ENCODE measurements at places on chromosomes 1 and 21.

DNA sequence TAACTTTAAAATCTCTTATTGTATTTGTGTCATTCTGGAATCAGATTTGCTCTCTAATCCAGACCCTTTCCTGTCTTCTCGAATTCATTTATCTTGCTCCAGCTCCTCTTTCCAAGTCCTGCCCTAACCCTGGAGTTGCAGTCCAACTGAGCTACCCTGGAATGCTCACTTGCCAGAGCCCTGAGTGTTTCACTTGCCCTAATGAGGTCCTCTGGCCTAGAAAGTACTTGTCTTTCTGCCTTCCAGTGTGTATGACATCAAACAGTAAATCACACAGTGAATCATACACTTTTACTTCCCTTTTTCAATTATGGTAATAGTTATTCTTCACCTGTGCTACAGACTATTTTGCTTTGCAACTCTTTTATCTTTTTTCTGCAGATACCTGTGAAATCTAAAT is 96.9 kb downstream of the NEK7 start:
- DNase-seq = no peak

DNA sequence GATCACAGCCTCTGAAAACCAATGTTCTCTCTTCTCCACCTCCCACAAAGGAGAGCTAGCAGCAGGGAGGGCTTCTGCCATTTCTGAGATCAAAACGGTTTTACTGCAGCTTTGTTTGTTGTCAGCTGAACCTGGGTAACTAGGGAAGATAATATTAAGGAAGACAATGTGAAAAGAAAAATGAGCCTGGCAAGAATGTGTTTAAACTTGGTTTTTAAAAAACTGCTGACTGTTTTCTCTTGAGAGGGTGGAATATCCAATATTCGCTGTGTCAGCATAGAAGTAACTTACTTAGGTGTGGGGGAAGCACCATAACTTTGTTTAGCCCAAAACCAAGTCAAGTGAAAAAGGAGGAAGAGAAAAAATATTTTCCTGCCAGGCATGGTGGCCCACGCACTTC is 35.8 kb upstream of the TDRD10 start:
- DNase-seq = no peak

GRCh38 chr1:204072931-204073836 is at the start of gene SOX13:
TSS of gene SOX13 (plus strand) at chr1:204073115. CDS start at chr1:204112916, 39,801 bp downstream.
- no peak for DNase-seq

DNA sequence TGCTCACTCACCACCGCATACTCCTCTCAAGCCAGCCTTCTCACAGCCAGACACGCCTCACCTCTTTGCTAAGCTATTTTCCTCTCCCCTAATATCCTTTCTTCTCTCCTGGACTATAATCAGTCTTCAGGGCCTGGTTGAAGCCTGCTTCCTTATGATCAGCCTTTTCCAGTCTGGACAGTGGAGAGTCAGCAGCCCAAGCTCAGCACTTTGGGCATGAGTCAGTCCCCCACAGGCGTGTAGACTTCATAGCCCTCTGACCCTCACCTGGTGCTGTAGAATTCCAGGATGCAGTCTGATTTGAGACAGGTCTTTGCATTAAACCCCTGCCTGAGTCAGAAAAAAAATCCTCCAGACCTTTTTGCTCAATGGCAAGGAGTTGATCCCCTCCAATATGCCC is 2.5 kb downstream of the HPCAL4 start:
- no peak for DNase-seq

DNA sequence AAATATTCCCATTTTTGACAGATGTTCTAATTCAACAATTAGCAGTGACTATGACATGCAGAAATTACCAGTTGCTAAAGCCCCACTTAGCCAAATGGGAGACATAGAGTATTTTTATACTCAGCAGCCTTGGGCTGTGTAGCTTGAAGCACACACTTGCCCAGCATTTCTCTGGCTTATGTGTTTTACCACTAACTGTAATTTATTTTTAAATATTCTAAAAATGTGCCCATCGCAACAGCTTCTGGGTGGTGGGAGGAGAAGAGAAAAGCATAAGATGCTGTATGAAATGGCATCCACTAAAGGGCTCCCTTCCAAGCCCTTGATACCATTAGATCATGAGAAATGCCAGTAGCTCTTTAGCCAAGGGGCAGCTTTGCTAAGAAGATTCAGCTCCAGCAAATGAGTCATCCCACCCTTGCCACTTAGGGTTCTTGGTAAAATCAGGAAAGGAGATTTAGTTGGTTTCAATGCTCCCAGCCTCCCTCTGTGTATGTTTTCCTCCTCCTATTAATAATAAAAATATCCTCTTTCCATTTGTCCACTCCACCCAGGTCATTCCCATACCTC is 462.7 kb upstream of the DEPDC1 start:
- no peak for DNase-seq

DNA sequence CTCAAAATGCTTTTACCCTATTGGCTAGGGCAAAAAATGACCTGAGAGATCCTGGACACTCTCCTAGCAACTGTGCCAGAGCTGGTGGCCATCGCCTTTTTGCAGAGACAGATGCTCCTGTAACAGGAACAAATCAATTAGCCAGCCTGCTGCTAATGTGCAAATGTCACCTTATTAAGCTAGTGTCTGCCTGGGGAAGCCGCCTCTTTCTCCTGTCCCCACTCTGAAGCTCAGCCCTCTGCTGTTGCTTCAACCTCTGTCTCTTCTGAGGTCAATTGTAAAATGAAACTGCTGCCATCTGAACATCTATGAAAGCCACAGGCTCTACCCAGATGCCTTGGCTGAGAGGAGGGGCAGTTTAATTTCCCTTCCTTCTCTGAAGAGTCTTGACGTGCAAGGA is 85.5 kb upstream of the CACNA1E start:
- no peak for DNase-seq

- no peak for DNase-seq
These were observed 1.5 kb upstream of the KCNA2 start for GRCh38 chr1:110607536-110608230.

DNA sequence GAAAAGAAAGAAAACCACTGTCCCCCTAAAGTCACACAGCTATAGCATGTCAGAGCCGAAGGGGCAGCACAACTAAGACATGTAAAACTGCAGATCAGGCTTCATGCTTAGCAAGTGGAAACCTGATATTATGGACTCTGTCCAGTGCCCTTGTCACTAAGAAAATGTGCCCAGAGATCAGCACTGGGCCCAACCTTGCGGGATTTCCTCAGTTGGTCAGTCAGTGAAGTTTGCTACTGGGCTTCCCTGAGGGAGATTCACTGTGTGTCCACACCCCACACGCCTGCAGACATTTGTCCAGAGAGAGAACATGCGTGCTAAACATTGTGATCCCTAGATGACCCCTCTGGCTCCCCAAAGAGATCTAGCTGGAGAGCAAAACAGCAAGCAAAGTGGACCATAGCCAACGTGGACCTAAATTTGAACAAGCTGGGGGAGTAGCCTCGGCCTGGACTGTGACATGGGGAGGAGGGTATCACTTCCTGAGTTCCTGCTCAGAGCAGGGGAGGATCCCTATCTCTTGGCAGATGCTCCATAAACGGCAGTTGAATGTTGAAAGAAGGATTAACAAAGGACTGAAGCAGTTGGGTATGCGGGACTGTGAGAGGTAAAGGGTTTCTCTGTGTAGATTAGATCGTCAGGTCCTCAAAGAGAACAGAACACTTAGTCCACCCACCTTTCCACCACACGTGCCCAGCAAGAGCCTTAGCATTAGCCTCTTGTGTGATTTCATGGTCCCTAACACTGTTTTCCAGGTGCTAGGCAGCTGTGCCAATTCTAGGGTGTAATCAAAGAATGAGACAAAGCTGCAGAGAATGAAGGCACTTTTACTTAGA is 53.6 kb downstream of the GLUL start:
- DNase-seq = peak; percentile 41

DNA sequence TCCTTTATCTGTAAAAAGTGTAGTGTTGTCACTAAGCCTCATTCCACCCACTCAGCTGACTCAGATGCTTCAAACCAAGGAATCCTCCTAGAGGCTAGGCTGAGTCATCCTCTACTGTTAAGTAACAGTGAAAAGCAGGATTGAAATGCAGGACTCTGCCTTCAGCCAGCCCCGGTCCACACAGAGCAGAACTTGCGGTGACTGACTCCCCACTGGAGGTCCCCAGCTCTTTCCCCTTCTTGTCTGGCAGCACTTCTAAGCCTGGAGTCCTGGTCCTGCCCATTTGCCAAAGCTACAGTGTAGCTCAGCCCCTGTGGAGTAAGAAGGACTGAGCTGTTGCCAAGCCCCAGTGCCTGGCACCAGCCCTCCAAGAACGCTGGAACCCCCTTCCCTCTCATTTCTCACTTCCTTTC is 1.7 kb downstream of the RAB7B start:
- peak; percentile 67 for DNase-seq

DNA sequence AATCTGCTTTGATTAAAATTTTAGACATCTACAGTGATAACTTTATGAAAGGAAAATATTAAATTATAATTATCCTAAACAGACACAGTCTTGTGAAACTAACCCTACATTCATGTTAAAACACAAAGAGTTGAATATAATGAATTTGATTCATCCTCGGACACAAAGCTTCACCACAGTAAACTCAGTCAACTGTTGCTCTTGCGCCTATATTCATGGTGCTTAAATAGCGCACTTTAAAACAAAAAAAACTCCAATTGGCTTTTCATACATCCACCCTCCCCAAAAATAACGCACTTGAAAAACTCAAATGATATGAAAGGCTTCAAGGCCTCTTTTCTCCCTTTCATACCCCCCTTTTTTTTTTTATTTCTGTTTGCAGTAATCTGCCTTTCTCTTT is 260.3 kb downstream of the FAF1 start:
- no peak for DNase-seq

DNA sequence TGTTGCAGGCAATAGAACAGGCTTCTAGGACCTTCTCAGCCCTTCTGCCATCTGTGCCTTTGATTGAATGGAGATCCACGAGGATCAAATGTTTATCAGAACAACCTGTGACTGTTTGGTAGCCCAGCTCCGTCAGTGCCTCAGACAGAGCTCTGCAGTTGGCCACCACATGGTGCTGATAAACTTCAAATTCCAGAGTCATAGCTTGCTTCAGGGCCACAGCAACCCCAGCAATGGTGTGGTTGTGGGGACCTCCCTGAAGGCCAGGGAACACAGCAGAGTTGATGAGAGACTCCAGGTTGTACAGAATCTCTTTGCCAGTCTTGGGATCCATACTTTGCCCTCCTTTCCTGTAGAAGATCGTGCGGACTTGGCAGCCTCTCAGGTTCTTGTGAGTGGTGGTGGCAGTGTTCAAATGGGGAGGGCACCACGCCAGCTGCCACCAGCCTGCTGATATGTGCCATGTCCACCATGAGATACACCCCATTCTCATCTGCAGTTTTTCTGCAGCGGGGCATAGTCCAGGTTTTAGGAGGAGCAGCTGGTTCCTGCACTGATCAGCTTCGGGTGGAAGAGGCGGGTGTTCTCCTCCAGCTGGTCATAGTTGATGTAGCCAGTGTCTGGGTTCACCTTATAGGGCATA is 82.9 kb upstream of the ARTN start:
- DNase-seq = no peak

DNA sequence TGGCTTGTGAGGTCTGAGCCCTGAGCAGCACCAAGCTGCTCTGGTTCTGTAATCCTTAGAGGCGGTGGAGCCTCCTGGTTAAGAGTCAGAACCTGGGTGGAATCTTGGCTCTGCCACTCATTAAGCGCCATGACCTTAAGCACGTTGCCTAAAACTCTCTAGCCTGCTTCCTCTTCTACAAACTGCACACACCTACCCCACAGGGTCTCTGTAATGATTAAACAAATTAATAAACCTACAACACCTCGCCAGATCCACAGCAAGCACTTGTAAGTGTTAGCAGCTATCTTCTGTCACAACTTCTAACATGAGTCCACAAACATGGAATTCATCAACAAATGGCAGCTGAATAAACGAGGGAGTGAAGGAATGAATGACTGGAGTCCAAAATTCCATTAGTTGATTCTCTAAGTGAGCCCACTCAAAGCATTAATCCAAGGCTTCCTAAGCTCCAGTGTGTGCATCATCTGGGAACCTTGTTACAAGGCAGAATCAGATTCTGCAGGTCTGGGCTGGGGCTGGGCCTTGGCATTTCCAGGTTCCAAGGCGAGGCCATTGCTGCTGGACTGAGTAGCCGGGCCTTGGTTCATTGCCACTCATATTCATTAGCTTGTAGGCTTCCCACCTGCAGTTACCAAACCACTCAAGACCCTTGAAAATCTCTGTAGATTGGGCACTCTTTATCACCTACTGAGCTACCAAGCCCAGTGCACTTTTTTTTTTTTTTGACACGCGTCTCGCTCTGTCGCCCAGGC is 168.6 kb downstream of the HIVEP3 start:
- no peak for DNase-seq

DNA sequence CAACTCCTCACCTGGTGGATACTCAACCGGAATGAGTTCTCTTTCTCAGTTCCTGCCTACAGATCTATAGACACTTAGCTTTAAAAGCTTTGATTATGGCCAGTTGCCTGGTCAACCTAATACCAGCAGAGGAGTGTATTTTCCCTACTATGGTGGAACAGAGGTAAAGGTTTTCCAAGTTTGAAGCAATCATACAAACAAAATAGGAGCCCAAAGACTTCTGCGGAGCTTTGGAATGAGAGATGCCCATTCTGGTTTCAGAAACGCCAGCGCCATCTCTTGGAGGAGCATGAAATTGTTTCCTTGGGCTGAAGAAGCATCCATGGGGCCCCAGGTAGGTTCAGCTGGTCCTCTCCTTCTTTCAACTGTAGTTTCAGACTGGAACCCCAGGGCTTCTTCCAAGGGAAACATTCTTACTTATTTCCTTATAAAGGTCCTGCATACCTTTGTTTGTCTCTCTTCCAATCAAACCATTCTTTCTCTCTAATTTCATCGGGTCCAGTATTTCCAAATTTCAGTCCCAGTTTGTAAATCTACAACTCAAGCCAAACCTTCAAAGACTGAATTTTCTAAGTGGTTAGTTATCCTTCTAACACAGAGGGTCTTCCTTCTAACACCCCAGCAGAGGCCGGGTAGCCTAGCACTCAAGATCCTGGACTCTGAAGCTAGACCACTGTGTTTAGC is 95.9 kb downstream of the KCNJ15 start:
- DNase-seq = peak; percentile 76

DNA sequence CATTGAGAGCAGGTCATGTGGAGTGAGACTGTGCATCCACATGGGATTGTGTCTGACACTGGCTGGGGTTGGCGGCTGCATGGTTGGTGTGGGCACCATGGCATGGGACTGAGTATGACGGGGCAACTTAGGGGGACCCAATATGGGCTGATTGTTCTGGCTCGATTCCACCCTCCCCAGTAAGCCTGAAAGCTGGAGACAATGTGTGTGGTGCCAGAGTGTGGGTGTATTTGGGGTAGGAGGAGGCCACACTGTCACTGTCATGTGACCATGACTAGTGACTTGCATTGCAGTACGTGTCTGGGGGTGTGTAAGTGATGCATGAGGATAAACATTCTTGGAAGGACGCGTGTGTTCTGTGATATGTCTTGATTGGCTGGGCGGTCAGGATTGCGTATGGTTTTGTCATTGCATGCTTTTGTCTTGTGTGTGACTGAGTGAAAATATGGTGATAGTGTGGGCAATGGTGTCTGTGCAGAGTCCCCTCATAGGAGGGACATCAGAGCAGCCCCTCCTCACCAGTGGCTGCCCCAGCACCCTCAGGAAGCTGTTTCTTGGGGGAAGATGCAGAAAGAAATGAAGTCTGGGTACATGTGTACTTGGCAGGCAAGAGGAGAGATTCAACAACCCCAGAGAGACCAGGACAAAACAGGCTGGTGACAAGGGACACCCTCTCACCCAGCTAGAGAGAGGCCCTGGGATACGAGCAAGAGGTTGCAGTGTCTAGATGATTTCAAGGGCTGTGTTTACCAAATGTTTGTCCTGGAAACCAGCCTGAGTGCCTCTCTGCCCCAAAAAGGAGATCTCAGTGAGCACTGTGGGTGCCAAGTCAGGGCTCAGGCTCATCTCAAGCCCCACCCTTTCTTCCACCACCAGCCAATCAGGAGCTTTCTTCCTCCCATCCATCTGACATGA is 36.3 kb downstream of the SDC3 start:
- DNase-seq = no peak

Data from Kasumi-1 (cell line).